ENCODE measurements at places on chromosomes 6 and 20.

DNA sequence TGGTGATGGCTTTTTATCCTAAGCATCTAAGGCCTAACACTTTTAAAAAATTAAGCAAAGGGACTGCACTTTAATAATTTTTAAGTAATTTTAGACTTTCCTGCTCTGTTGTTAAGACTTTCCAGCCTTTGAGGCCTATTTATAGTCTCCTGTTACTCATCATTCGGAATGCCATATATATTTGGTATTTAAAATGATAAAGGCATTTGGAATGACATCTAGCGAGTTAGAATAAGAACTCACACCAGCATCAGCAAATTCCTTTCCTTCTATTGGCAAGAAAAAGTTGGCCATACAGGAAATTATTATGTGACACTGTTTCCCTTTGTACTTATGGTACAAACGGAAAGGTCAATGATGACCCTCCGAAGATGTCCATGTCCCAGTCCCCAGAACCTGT, 88.1 kb upstream of the STMND1 start:
- no peak for DNase-seq

DNA sequence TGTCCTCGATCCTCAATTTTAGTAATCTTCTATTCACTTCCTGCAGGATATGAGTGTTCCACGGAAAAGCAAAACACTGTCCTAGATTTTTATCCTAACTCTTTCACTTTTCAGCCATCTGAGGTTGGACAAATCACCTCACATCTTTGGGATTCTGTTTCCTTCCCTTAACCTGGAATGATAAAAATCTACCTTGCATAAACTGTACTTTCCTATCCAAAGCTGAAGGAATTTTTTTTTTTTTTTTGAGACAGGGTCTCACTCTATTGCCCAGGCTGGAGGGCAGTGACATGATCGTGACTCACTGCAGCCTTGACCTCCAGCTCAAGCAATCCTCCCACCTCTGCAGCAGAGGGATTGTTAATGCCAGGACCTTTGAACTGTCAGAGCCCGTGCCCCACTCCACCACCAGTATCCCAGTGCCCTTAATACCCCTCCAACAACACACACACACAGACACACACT, 20.5 kb downstream of the CAPN11 start:
- DNase-seq = no peak

DNA sequence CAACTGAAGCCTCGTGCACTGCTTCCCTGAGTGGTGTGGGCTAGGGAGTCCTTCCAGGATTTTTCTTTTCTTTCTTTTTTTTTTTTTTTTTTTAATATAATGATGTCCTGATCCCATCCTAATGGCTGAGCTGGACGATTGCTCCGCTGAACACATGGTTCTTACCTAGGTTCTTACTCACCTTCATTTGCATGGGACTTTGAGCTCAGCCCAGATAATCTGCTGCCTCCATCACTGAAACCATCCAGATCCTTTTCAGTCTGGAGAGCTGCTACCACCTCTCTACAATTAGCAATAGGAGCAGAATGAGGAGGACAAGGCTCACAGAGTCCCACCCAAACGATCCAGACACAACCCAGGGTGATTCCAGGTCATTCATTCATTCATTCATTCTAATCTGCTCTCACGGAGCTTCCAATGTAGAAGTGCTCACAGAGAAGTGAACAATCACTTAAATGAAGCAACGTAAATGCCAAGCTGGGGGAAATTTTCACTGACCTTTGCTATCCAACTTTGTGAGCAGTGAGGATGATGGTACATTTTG, 246.3 kb upstream of the RREB1 start:
- no peak for DNase-seq

DNA sequence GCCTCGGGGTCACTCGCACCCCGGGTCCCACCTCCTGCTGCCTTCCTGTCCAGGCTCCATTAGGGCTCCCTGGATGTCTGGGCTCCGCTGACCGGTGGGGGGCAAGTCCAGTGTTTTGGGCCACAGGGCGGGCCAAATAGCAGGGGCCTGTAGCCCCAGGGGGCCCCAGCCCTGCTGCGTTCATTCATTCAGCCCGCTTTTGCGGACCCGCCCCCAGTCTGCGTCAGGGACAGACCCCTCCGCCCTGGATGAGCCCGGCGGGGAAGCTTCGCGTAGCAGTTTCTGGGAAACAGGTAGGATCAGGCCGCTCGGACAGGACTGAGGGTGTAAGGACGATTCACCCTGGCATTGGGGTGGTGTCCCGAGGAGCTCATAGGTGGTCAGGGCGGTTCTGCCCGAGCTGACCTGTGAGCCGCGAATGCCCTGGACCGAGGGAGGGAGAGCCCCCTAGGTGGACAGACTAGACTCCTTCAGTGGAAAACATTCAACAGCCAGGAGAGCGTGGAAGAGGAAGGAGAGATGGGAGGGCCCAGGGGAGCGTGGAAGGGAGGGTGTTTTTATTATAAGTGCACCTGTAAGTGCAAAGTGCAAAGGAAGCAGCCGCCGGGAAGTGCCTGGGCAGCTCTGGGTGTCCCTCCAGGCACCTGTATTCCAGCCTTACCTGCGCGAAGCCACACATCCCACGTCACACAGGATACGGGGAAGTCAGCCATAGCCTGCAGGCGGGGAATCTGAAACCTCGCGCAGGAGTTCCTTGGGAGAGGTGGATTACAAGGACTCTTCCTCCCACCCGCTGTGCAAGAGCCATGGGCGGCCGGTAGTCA, 662 bp downstream of the ENTPD6 start:
- DNase-seq = no peak

- DNase-seq = no peak
Observed at GRCh38 chr6:87826424-87826823, 124.4 kb upstream of the AKIRIN2 start.

- no peak for DNase-seq
Observed at GRCh38 chr6:50706575-50706974, 6.8 kb upstream of the TFAP2D start.

DNA sequence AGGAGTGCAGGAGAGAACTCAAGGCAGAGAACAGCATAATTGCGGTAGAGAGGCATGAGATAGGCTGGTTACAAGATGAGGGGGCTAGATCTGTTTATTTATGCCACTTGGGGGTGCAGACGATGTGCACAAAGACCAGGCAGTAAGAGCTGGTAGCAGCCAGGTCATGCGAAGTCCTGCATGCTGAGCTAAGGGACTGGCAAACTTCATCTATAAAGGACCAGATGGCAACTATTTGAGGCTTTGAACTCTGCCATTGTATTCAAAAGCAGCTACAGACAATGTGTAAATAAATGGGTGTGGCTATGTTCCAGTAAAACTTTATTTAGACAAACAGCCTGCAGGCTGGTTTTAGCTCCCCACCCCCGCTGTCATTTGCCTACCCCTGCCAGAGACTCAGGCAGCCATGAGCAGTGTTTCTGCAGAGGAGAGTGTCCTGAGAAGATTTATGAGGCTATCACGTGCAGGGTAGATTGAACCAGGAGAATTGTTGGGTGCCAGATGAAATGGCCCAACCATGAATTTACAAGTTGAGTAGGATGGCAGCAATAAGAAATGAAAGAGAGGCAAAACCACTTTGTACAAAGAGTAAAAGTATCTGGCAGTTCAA, 253.4 kb upstream of the MOCS1 start:
- no peak for DNase-seq

DNA sequence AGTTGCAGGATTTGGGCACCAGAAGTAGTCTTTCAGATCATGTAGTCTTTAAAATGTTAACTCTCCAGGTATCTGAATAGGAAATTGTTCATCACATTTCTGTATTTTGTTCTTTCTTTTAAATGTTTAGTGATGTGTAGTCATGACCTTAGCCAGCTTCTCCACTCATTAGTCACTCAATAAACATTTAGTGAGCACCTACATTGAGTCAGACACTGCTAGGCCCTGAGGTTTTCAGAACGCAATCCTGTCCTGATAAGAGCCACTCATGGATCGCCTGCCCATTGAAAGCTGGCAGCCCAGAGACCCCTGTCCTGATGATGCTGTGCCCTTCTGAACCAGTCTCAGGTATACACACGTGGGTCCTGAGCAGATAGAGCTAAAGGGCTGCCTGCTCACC, 163.4 kb upstream of the HEY2 start:
- no peak for DNase-seq

GRCh38 chr6:120903836-120904235, 430.4 kb downstream of the TBC1D32 start:
- DNase-seq = no peak

DNA sequence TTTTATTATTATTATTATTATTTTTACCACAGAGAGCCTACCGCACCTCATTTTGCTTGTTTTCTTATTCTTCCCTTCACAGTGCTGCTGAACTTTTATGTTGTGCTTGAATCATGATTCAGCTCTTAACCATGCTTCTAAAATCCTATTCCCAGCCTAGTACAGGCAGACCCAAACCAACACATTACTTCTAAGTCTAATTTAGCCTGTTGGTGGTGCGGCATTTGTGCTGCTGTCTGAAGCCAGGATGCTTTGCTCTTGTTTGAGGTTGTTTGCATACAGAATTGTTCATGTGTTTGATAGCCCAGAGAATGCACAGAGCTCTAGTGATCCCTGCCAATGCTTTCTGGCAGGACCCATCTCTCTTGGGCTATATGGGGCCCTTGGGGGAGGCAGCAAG, 213.5 kb upstream of the KCNG1 start:
- DNase-seq = no peak

DNA sequence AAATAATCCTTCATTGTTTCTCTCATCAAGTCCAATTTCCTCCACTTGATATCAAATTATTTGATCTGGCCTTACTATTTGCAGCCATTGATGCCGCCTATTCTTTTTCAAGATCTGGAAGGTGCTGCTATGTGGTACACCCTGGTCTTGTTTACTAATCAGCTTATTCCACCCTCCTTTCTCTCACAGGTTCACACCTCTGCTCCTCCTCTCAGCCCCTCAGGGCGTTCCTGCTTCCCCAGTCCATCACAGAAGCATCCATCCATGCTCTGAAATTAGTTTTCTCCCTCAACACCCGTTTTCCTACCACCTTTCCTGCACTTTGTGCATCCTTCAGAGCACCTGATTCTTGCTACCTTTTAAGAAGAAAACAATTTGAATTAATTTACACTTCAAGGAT, 183.6 kb downstream of the EPHA7 start:
- DNase-seq = no peak

DNA sequence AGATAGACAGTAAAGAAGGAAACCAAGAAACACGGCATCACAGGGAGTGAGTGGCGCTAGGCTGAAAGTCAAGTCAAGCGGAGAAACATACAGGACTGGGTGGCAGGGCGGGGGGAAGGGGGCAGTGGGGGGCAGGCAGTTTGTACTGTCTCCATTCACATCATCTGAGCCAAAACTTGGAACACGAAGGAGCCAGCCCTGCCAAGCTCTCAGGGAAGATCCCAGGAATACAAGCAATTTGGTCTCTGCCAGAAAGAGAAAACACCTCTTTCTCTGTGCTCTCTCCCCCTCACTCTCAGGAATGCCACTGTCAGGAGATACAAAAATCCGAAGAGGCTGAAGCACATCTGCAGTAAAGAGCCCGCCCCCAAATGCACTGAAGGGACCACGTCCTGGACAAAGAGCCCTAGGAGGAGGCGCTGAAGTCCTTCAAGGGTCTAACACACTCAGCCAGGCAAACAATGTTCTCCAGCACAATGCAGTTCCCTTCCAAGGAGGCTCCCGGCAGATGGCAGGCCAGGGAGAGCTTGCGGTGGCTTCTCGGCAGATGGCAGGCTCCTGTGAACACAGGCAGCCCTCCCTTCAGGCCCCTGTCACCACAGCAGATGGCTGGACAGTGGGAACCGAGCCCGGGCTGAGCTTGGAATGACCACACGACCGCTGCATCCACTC, 90.0 kb downstream of the ATP9A start:
- DNase-seq = peak; percentile 82

DNA sequence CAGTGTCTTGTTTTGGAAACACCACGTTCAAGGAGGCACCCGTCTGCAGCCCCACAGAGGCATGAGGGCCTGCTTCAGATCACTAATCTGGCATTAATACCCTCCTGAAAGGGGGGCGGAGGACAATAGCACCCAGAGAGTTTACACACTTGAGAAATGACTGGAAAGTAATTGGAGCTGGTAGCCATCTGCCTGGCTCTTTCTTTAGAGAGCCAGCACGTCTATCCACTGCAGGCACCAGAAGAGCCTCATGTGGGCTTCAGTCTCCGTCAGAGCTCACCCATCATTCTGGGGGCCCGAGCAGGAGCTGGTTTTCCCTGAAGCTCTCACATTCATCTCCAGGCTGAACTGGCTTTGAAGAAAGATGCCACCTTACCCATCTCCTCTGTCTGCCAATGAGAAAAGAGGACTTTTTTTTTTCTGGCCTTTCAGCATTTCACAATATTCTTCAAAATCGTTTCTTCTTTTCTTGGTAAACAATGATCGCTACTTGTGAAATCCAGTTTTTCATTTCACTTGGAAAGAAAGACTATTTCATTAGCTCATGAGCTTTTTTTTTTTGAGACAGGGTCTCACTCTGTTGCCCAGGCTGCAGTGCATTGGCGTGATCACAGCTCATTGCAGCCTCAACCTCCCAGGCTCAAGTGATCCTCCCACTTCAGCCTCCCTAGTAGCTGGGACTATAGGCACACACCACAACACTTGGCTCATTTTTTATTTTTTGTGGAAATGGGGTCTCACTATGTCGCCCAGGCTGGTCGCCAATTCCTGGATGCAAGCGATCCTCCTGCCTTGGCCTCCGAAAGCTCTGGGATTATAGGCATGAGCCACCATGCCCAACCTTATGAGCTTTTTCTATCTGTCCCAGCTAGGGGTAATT, 124.7 kb upstream of the ZNF217 start:
- no peak for DNase-seq

DNA sequence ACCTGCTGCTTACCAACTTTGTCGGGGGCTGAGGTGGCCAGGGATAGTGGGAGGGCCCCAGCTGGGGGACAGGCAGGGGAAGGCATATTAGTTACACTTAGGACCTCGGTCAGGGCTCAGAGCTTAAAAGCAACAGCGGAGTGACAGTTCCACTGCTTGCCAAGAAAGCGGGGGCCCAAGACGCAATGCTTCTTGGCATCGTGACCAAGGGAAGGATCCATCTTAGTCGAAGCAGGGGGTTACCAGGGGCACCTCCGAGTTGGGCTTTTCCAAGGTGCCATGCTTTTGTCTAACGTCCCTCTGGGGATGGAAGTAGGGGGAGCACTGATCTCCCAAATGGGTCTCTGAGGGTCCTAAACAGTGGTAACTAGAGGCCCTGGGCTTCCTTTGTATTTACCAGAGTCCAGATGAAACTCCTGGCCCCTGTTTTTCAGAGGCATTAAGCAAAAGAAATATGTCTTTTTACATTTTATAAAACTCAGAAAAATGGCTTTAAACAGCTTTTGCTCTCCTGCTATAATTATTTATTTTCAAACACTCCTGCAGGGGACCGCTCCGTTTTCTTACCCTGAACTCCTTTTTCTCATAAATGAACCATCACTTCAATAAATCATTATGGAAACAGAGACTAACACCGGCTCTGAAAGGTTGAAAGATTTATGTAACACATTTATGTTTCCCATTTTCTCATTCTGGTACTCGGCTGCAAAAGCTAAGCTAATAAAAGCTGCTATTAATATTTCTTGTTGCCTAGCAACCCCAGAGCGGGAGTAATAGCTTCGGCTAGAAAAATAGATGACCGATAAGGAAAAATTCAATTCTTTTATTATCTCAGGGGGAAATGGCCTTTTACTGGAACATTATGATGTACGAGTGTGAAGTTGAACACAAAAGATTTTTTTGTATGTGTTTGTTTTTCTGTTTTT, 100.4 kb downstream of the TOX2 start:
- no peak for DNase-seq

Measured in hippocampal formation (tissue), 2 donors.